Activated CD4-positive, alpha-beta memory T cell treated with anti-CD3 and anti-CD28 coated beads for 36 hours (primary cell): ENCODE measurements at places on chromosomes 6 and 20. TPM values are rescaled to one million over a fixed set of nuclear protein-coding genes. Genes with fewer than 3 reads are reported as not detected.

The PHF10 gene
- total RNA-seq: 77.9 TPM

DNA sequence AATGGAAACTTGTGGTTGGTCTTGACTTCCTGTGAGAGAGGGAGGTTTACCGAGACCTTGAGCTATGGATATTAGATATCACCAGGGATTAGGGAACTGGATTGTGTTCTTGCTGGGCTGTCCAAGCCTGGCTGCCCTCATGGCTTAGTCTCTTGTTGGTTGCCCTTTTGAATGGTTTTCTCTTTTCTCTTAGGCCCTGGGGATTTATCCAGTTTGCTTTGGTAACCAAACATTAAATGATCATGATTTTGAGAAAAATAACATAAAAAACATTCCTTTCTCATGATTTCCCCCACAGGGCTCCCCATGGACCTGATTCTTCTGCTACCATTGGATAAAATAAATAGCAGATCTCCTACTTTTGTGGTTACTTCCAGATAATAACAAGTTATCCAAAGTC lies 306.4 kb upstream of the RNF217 start:
- H3K36me3 ChIP-seq: no peaks in the 10 kb centered on the region
- H3K27ac ChIP-seq: no peak overlapping the region
- DNase-seq: no peak
- H3K27me3 ChIP-seq: no peaks in the 10 kb centered on the region
- H3K4me1 ChIP-seq: no peaks in the 10 kb centered on the region

The EPPIN gene
- total RNA-seq: not detected

The EYA2 gene
- total RNA-seq: not detected

The CD109 gene
- total RNA-seq: 7.2 TPM

DNA sequence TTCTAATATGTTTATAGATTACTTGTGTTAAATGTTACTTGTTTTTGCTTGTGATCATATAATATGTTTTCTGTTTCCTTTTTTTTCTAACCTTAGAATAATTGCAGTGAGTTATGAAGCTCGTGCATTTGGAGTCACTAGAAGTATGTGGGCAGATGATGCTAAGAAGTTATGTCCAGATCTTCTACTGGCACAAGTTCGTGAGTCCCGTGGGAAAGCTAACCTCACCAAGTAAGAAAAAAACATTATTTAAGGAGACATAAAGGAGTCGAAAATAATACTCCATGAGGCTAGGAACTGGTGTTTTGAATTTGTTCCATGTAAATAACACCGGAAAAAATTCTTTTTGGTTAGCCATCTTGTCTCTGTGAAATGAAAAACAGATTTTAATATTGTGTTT lies 6.9 kb downstream of the POLH start:
- DNase-seq: no peak
- H3K4me3 ChIP-seq: no peak overlapping the region
- H3K27me3 ChIP-seq: no peaks in the 10 kb centered on the region
- no peak overlapping the region for H3K27ac ChIP-seq

DNA sequence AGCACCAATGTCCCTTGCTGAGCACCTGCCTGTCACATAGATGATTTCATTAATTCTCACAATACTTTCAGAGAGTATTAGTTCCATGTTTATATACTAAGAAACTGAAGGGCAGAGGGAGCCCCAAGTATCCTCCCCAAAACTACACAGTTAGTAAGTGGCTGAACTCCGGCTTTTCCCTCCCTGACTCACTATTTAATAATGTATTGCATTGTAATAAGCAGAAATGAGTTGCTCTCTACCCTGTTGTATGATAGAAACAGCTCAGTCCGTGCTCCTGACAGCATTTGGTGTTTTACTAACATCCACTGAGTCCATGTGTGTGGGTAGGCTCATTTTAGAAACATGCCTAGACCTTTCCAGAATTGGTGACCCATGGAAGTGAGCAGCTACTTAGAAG lies 76.8 kb downstream of the OLIG3 start:
- H3K4me3 ChIP-seq: no peak overlapping the region
- H3K27ac ChIP-seq: no peak overlapping the region
- H3K4me1 ChIP-seq: peaks cover 11% of the 10 kb centered on the region
- H3K27me3 ChIP-seq: peaks cover 3% of the 10 kb centered on the region
- no peak for DNase-seq

The ARMH2 gene
- total RNA-seq: not detected

- DNase-seq: peak; percentile 22
- H3K4me1 ChIP-seq: peaks cover 41% of the 10 kb centered on the region
- H3K36me3 ChIP-seq: no peaks in the 10 kb centered on the region
- H3K4me3 ChIP-seq: peak overlapping the region; percentile 29
- H3K27ac ChIP-seq: peak overlapping the region; percentile 85
These were observed 81.8 kb downstream of the SGK1 start for GRCh38 chr6:134235937-134236751.

The SASH1 gene
- total RNA-seq: 1.2 TPM

The SCGN gene
- not detected for total RNA-seq

The DAAM2 gene
- not detected for total RNA-seq

The TSBP1 gene
- not detected for total RNA-seq

- no peak overlapping the region for H3K4me3 ChIP-seq
- H3K4me1 ChIP-seq: no peaks in the 10 kb centered on the region
- no peak for DNase-seq
These were observed 142.3 kb upstream of the TENT5A start for GRCh38 chr6:81894788-81895271.

The FAM209B gene
- total RNA-seq: 0.63 TPM

GRCh38 chr20:32965115-32965514 lies 39.1 kb downstream of the SUN5 start:
- H3K27me3 ChIP-seq: no peaks in the 10 kb centered on the region
- H3K4me1 ChIP-seq: peaks cover 67% of the 10 kb centered on the region
- peak overlapping the region; percentile 42 for H3K27ac ChIP-seq
- H3K4me3 ChIP-seq: no peak overlapping the region

The MOXD1 gene
- not detected for total RNA-seq

- no peaks in the 10 kb centered on the region for H3K27me3 ChIP-seq
- peaks cover 43% of the 10 kb centered on the region for H3K4me1 ChIP-seq
These were observed 32.8 kb downstream of the GFOD1 start for GRCh38 chr6:13454286-13455221.

GRCh38 chr20:13118676-13119075 lies 102.4 kb upstream of the ISM1 start:
- no peaks in the 10 kb centered on the region for H3K36me3 ChIP-seq
- no peak overlapping the region for H3K27ac ChIP-seq
- H3K4me1 ChIP-seq: no peaks in the 10 kb centered on the region
- H3K27me3 ChIP-seq: peaks cover 1% of the 10 kb centered on the region
- no peak for DNase-seq

DNA sequence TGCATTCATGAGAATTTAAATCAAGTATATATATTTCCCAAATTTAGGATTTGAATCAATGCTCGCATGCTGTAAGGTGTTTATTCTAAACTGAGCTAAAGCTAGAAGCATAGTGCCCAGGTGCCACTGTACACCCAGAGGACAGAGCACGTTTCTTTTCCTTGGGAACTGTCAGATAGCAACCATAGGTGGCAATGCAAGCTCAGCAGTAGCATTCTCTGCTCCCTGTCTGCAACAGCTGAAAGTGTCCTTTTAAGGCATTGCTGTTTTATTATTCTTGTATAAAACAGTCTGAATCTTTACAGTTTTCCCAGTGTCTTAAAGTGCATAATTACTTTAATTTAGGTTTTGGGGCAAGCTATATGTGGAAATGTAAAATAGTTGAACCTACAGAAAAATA lies 443.4 kb upstream of the MMS22L start:
- H3K4me1 ChIP-seq: no peaks in the 10 kb centered on the region
- H3K27me3 ChIP-seq: no peaks in the 10 kb centered on the region
- no peaks in the 10 kb centered on the region for H3K36me3 ChIP-seq
- H3K27ac ChIP-seq: no peak overlapping the region

DNA sequence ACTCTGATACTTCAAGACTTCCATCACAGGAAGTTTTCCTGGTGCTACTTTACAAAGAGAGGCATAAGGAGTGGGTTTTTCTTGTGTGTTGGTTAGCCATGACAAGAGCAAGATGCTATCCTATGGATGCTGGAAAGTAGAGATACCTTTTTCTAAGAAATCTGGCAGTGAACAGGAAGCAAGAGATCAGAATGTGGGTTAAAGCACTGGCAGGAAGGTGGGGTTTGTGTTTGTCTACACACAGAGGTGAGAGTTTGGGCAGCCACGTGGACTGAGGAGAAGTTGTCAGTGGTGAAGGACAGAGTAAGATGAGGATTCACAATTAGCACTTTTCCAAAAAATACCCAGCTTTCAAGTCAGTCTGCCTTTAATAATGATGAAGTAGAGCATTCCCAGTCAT lies 17.9 kb downstream of the SLC2A12 start:
- H3K4me3 ChIP-seq: no peak overlapping the region
- H3K27ac ChIP-seq: no peak overlapping the region
- no peaks in the 10 kb centered on the region for H3K27me3 ChIP-seq

DNA sequence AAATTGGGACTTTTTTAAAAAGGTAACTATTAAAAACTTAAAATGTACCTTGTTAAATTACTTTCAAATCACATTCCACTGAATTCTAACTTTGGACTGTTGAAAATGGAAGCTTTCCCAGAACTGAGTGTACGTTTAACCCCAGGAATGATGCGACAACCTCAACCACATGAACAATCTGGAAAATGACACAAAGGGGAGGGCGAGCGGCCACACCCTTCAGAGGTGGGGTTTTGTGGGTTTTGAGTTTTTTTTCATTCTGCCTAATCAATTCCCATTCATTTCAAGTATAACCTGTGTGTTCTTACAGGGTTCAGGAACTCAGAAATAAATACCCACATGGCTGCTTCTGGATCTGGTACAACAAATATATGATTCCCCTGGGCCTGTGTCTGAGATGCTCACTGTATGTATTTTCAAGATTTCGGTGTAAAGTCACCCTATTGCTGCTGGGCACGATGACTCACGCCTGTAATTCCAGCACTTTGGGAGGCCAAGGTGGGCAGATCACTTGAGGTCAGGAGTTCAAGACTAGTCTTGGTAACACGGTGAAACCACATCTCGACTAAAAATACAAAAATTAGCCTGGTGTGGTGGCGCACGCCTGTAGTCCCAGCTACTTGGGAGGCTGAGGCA lies 21.6 kb downstream of the CNKSR3 start:
- peaks cover 6% of the 10 kb centered on the region for H3K27me3 ChIP-seq
- no peaks in the 10 kb centered on the region for H3K36me3 ChIP-seq
- H3K27ac ChIP-seq: no peak overlapping the region
- H3K4me1 ChIP-seq: no peaks in the 10 kb centered on the region

The SPATA25 gene
- 0.63 TPM for total RNA-seq

The HRH3 gene
- total RNA-seq: not detected

DNA sequence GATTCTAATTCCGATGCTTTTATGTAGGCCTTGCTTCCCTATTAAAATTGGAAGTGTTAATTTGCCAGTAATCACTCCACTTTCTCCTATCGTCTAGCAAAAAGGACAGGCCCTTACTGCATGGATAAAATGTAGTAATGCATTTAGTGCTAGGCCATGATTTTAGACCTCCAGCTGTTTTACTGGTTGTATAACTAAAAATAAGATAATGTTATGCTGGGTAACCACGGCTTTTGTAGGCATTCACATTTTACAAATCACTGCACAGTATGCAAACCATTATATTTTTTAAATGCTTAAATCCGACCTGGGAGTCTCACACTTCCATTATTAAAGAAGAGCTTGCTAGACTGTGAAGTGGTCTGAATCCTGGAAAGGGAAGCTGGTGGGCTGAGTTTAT lies 179.5 kb downstream of the TFAP2A start:
- H3K36me3 ChIP-seq: no peaks in the 10 kb centered on the region
- no peak overlapping the region for H3K27ac ChIP-seq
- H3K27me3 ChIP-seq: no peaks in the 10 kb centered on the region
- no peak for DNase-seq

DNA sequence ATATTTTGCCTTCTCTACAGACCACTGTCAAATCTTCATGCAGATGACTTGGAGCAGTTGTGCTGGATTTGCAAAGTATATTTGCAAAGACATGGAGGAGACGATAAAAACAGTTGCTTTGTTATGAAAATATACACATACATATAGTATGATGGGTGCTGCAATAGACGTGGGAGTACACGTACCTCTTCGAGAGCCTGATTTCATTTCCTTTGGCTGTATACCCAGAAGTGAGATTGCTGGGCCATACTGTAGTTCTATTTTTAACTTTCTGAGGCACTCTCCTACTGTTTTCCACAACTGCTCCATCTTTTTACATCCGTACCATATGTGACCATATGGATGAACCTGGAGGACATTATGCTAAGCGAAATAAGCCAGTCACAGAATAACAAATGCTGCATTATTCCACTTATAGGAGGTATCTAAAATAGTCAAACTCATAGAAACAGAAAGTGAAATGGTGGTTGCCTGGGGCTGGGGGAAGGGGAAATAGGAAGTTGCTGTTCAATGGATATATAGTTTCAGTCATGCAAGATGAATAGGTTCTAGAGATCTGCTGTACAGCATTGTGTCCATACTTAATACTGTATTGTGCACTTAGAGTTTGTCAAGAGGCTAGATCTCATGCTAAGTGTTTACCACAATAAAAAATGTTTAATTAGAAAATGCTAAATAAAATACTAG lies 223.8 kb downstream of the HAO1 start:
- no peak overlapping the region for H3K27ac ChIP-seq
- no peaks in the 10 kb centered on the region for H3K4me1 ChIP-seq
- no peak for DNase-seq
- H3K36me3 ChIP-seq: no peaks in the 10 kb centered on the region
- H3K4me3 ChIP-seq: no peak overlapping the region
- no peaks in the 10 kb centered on the region for H3K27me3 ChIP-seq

GRCh38 chr6:15588971-15589634 lies 73.7 kb downstream of the DTNBP1 start:
- no peak overlapping the region for H3K4me3 ChIP-seq
- DNase-seq: peak; percentile 59
- H3K27ac ChIP-seq: no peak overlapping the region
- H3K4me1 ChIP-seq: peaks cover 37% of the 10 kb centered on the region
- no peaks in the 10 kb centered on the region for H3K36me3 ChIP-seq

- H3K36me3 ChIP-seq: peaks cover 4% of the 10 kb centered on the region
- DNase-seq: no peak
- no peaks in the 10 kb centered on the region for H3K27me3 ChIP-seq
- H3K4me1 ChIP-seq: peaks cover 15% of the 10 kb centered on the region
- no peak overlapping the region for H3K27ac ChIP-seq
These were observed 245.9 kb downstream of the FARS2 start for GRCh38 chr6:5507131-5507681.

DNA sequence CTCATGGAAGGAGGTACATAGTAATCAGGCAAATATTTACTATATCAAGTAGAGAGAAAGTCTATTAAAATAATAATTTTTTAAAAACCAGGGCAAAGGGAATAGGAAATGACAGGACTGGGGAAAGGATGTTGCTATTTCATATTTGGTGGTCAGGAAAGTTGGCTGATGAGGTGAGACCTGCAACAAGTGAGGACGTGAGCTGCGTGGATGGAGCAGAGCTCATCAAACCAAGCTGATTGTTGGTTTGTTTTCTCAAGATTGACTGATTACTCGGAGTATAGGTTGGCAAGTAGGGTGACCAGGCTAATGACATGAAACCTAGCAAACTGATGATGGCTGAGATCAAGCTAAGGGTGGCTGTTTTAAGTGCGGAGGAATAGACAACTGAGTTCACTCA lies 6.0 kb downstream of the GJA1 start:
- H3K4me1 ChIP-seq: peaks cover 15% of the 10 kb centered on the region
- peaks cover 33% of the 10 kb centered on the region for H3K27me3 ChIP-seq
- no peak for DNase-seq
- H3K27ac ChIP-seq: no peak overlapping the region

The MAFB gene
- total RNA-seq: not detected

- no peak for DNase-seq
- H3K4me1 ChIP-seq: no peaks in the 10 kb centered on the region
- no peaks in the 10 kb centered on the region for H3K27me3 ChIP-seq
- H3K27ac ChIP-seq: no peak overlapping the region
- no peaks in the 10 kb centered on the region for H3K36me3 ChIP-seq
These were observed 31.6 kb downstream of the SLC2A4RG start for GRCh38 chr20:63771046-63771707.

The SNX3 gene
- total RNA-seq: 78.6 TPM
